Chondrocyte (in vitro differentiated cells): ENCODE measurements at places on chromosomes 7 and 10. TPM values are rescaled to one million over a fixed set of nuclear protein-coding genes. Genes with fewer than 3 reads are reported as not detected.
A peak's percentile ranks its signal among the peaks of the same experiment; 100 is the strongest.

The GIMAP1 gene
- not detected in 3 replicates for total RNA-seq

GRCh38 chr7:127736511-127736910 is 84.5 kb downstream of the SND1 start:
- H3K4me3 ChIP-seq, result no peak overlapping the region
- H3K27ac ChIP-seq, result no peak overlapping the region
- no peak for DNase-seq
- peaks cover 16% of the 10 kb centered on the region for H3K4me1 ChIP-seq

DNA sequence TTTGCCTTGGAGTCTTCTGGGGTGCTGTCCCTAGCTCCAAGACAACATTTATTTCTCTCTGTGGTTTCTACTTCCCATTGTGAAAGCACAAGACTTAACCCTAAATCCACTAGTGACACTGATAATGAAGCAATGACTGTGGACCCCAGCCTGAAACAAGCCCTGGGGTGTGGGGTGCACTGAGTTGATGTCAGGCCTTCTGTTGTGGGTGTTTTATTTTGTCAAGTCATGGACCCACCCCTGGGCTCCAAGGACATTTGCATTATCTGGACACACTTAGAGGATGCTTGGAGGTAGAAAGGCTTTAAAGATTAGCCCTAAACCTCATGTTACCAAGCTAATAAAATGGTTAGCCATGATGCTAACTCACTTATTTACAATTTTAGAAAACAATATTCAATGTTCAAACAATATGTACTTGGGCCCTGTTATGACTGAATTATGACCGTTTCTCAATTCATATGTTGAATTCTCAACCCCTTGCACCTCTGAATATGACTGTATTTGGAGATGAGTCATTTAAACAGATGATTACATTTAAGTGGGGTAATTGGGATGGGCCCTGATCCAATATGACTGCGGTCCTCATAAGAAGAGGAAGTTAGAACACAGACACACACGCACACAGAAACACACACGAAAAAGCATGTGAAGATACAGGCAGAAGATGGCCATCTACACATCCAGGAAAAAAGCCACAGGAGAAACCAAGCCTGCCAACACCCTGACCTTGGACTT is 137.2 kb upstream of the IGFBP3 start:
- H3K36me3 ChIP-seq, result no peaks in the 10 kb centered on the region
- no peaks in the 10 kb centered on the region for H3K27me3 ChIP-seq
- no peak overlapping the region for H3K27ac ChIP-seq
- H3K4me1 ChIP-seq, result peaks cover 18% of the 10 kb centered on the region
- no peak overlapping the region for H3K4me3 ChIP-seq

- peak overlapping the region; percentile 95 for H3K4me3 ChIP-seq
- no peaks in the 10 kb centered on the region for H3K27me3 ChIP-seq
- no peak overlapping the region for H3K27ac ChIP-seq
- no peak for DNase-seq
- H3K4me1 ChIP-seq, result peaks cover 27% of the 10 kb centered on the region
These were observed 758 bp downstream of the DPCD start for GRCh38 chr10:101588879-101589278.
